Stimulated activated CD8-positive, alpha-beta memory T cell treated with anti-CD3 and anti-CD28 coated beads, Interleukin-7, amount 100 ng/mL, for 4 hours (primary cell): ENCODE measurements at places on chromosomes 12 and 14.
A peak's percentile ranks its signal among the peaks of the same experiment; 100 is the strongest.

DNA sequence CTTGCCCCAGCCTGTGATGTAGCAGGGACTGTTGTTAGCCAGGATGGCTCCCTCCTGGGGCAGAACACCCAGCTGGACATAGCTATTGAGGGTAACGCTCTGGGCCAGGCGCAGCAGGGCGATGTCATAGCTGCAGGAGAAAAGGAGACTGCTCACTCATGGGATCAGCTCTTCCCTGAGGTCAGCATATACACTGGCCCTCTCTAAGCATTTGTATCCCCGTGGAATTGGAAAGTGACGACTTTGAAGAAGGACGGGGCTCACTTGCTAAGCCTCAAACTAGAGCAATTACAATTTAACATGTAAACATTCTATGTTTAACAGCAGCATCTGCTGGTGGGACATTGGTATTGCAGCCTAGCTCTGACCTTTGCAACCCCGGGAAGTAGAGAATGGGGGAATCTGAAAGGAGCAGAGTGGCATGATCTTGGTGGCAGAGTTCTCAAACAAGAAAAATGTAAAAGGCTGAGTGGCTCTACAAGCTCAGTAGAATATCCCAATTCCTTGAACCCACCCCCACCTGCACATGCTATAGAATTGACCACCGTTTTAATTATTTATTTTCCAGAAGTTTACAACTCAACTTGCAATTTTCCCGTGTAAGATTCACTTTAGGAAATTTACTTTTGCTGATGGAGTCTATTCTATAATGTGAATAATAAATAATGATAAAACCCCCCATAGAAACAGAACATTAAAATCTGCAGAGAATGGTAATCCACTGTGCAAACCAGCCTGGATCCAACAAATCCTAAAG lies 5.0 kb downstream of the CELA1 start:
- peak; percentile 62 for DNase-seq

GRCh38 chr12:72499244-72499643 lies 227.1 kb downstream of the TRHDE start:
- no peak for DNase-seq

DNA sequence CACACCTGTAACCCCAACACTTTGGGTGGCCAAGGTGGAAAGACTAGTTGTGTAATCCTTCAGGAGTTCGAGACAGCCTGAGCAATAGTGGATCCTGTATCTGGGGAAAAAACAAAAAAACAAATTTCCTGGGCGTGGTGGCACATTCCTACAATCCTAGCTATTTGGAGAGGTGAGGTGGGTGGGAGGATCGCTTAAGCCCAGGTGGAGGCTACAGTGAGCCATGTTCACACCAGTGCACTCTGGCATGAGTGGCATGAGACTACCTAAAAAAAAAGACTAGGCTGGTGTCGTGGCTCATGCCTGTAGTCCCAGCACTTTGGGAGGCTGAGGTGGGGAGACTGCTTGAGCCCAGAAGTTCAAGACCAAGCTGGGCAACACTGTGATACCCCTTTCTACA lies 17.2 kb downstream of the PTGES3 start:
- DNase-seq = no peak

- DNase-seq = no peak
These were observed 154.7 kb downstream of the FBXL14 start for GRCh38 chr12:1439687-1440086.

GRCh38 chr12:47207340-47207717 lies 127.6 kb upstream of the AMIGO2 start:
- DNase-seq = no peak

- no peak for DNase-seq
These were observed 446.1 kb upstream of the TMEM132C start for GRCh38 chr12:127820846-127821245.

GRCh38 chr12:57896434-57897201 lies 44.7 kb upstream of the ATP23 start:
- DNase-seq = peak; percentile 9

DNA sequence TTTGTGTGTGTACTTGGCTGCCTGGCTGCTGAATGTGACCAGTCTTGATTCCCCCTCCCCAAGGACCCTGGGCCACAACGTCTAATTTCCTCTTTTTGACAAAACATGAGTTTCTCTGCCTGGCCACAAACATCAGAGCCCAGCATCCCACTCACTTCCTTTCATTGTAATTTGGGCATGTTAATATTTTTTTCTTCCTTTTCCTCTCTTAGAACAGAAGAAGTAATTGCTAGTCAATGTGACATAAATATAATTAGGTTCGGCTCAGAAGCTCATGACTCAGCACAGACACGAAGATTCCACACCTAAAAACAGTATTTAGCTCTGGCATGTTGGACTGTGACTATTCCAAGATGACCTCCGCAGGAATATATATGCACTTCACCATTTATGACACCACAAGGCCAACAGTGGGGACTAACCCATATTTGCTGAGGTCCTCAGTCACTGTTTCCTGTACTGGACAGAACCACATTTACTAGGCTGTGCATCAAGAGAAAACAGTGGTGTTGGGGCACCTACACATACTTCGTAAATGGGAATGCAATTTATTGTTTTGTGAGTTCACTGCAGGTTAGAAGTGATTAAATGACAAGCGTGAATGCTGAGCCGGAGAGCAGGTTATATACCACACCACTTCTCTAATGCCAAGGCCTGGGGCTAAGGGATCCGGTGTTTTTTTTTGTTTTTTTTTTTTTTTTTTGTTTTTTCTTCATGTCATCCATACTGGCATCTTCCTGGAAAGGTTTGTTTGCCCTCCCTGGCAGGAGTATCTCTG lies 4.2 kb downstream of the GSG1 start:
- no peak for DNase-seq

- no peak for DNase-seq
These were observed 87.9 kb downstream of the PTPN11 start for GRCh38 chr12:112506513-112507166.

DNA sequence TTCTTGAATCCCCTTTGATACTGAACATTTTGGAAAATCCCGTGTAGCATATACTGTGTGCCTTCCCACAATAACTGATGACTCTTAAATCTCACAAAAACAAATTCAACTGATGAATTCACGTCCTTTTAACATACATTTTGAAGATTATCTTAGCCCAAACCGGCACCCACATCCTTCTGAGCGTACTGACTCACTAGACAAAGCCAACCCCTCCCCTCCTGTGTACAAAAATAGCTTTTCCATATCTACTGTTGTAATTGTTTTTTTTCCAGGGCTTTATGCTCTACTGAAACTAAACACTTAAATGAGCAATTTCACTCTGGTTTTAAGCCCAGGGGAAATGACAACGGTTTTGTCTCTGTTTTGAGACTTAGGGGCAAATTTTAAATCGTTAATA lies 109.4 kb upstream of the ATF7IP start:
- no peak for DNase-seq

GRCh38 chr12:82182601-82183190 lies 175.5 kb downstream of the CCDC59 start:
- DNase-seq = no peak

- no peak for DNase-seq
These were observed 273.9 kb upstream of the RGS6 start for GRCh38 chr14:71658261-71658860.

DNA sequence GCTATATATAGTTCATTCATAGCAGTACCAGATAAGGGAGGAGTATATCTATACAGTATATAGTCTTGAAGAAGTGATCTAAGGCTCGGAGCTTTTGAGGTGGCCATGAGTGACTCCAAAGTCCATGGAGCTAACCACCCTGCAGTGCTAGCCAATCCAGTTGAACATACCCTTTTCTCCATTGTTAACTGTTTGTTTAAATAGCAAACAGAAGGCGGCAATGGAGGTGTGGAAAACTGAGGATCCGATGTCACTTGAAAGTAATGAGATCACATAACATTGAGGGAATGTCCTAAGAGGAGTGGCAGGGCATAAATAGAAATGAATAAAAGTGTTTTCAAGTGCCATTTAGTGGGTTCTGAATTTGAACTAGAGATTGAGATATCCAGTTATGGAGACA lies 12.4 kb upstream of the SNAPC1 start:
- DNase-seq = no peak

- DNase-seq = no peak
These were observed 25.5 kb downstream of the DIO3 start for GRCh38 chr14:101586531-101587430.

DNA sequence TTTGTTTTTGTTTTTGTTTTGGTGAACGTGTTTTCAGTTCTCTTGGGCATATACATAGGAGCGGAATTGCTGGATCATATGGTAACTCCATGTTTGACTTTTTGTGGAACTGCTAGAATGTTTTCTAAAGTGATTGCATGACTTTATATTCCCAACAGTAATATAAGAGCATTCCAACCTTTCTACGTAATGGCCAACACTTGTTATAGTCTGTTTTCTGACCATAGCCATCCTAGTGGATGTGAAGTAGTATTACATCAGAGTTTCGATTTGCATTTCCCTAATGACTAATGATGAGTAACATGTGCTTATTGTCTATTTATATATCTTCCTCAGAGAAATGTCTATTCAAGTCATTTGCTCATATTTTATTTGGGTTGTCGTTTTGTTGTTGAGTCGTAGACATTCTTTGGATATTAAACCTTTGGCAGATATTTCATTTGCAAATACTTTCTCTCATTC lies 268.7 kb downstream of the AEBP2 start:
- DNase-seq = no peak

DNA sequence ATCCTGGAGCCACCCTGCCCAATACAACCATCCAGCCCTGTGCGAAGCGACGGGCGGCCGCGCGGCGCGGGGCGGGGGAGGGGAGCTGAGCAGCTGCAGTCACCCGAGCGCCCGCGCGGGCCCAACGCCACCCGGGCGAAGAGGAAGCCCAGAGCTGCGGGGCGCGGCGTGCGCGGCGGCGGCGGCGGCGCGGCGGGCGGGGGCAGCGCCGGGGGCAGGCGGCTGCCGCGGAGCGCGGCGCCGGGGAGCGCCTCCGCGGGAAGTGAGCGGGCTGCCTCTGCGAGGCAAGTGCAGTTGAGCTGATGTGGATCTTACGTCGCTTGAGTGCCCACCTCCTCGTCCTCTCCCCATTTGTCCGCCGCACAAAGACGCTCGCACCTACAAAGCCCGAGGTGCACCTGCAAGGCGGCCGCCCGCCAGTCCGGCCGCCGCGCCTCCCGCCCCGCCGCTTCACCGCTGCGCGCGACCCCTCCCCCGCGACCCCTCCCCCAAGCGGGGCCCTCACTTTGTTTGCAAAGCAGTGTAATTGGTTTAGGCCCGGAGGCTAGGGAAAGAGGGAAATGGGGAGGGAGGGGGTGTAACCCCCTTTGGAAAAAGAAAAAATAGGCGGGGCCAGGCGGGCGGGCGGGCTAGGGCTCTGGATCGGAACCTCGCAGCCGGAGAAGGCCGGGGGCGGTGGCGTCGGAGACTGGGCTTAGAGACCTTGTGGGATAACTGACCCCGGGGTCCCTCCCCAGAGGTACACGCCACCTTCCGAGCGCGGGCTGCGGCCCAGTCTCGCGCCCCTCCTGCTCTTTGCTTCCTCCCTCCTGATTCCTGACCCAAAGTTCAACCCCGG lies at the start of the genes FOXA1 and TTC6:
Gene FOXA1, minus strand, starts transcription at position 279 of the 838 bp plus-strand sequence. Its CDS starts 277 bp downstream, at position 2.
Gene TTC6, plus strand, starts transcription at position 659 of the 838 bp plus-strand sequence. CDS start 26,436 bp downstream, outside the sequence.
- DNase-seq = no peak

DNA sequence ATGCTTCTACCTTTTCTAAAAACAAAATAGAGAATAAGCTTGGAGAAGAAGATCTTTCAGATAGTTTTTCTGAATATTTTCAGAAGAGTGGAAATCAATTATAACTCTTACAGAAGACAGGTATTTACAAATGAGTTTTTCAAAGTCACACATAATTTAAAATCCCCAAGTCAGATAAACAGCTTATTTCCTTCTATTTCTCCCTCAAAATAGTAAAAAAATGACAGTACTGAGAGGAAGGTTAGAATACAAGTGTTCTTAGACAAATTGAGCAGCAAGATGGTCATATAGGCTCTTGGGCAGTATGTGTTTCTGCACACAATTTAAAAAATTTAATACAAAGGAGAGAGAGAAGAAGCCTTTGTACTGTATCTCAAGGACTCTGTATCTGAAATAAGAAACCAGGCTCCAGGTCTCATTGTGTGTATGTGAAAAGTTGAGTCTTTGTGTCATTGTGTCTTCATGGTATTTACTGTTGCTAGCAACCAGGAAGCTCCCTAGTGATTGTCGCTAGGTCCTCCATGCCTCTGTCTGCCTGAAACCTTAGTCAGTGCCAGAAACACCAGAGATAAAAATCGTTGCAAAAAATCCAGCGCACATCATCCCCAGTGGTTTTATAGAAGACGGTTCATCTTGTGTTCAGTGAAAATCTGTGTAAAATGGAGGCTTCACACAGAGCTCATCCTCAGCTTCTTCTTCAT lies 12.9 kb upstream of the TUBA1A start:
- no peak for DNase-seq
